ENCODE measurements at places on chromosomes 11 and 22. TPM values are rescaled to one million over a fixed set of nuclear protein-coding genes. Genes with fewer than 3 reads are reported as not detected.

DNA sequence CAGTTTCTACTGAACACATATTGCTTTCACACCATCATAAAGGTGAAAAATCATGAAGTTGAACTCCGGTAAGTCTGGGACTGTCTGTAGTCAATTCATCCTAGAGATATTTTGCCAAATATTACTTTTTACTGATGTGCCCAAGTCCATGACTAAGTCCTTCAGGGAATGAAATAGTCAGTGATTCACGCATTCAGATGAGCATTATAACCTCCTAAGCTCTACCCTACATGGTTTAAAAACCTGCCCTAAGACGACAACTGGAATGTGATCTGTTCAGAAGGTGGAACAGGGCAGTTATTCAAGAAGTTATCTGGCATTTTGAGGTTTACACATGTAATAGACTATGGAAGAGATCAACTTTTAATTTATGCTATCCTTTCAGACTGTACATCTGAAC, 125.6 kb downstream of the TRPC6 start:
- DNase-seq: no peak

Gene TXNRD2
- total RNA-seq: 6.4 TPM

DNA sequence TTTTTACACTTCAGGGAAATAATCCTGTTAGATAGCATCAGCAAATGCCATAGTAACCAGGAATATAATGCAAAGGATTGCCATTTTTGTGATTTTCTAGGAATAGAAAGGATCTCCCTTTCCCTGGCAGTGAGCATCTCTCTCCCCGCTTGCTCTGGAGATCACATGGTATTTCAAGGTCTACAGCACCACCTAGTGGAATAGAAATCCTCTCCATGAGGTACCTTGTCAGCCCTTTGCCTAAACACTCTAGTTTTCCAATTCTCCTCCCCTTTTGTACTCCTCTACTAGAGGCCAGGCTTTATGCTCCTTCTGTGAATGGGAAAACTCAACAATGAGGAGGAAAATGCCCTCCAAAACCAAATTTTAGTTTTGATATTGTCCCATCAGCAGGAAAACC, 78.4 kb downstream of the XRRA1 start:
- no peak for DNase-seq

GRCh38 chr11:8963569-8964323, 496 bp downstream of the TMEM9B start:
- DNase-seq: peak; percentile 70

DNA sequence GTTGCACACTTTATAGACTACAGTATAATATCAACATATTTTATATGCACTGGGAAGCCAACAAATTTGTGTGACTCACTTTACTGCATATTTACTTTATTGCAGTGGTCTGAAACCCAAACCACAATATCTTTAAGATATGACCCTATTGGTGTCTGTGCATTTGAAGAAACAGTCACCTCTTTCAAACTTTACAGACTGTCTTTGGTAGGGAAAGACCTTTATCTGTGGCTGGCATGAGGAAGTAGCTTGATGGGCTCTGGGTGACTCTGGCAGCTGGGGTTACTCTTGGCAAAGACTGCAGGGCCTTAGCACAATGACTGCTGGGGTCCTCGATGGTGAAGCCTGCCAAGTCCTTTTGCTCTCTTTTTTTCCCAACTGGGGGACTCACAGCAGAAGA, 21.3 kb upstream of the ABTB2 start:
- DNase-seq: no peak

Gene LRRC4C
- 0.64 TPM for total RNA-seq

- no peak for DNase-seq
Measured at GRCh38 chr11:35553021-35553420, 27.6 kb upstream of the PAMR1 start.
